ENCODE measurements at places on chromosomes 3 and 15.

- no peak for DNase-seq
These were observed 90.7 kb upstream of the HES1 start for GRCh38 chr3:194045289-194045688.

DNA sequence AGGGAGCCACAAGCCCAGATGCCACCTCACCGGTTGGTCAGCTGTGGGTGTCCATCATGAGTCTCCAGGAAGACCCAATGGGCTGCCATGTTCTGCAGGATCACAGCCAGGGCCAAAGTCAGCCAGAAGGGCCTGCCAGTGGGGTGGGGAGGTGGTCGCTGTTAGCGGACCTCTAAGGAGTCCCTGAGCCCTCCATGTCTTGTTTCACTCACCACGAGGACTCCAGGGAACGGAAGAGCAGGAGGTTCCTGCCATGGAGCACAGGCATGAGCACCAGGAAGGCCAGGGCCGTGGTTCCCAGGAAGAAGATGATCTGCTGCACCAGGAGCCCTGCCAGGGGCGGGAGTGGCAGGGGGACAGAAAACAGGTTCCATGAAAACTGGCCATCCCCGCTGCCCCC, 8.6 kb downstream of the ISLR start:
- DNase-seq: no peak

DNA sequence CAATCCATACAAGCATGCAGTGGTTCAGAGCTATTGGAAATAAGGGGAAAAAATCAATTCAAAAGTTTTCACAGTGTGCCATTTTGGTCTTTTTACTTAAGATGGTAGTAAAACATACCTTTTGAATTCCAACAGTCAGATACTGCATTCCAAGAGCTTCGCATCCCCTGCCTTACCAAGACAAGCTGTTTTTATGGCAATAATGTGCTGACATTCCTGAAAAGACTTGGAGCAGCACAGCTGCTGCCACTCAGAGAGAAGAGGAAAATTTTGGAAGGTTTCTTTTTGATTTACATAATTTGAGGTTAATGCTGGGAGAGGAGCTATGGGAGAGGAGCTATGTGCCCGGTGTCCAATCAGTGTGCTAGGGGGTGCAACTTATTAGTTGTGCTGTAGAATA, 148.3 kb downstream of the FEZF2 start:
- no peak for DNase-seq

- no peak for DNase-seq
These were observed 92.7 kb downstream of the MYLK start for GRCh38 chr3:123791417-123791816.

- peak; percentile 25 for DNase-seq
These were observed 92.2 kb upstream of the RAP2B start for GRCh38 chr3:153069598-153070510.

- DNase-seq: no peak
These were observed 135.9 kb upstream of the LINGO1 start for GRCh38 chr15:77768521-77769078.

- no peak for DNase-seq
These were observed 513.2 kb upstream of the GOLIM4 start for GRCh38 chr3:168608926-168609325.

- no peak for DNase-seq
These were observed 28.5 kb downstream of the UBE2E1 start for GRCh38 chr3:23834082-23834870.

DNA sequence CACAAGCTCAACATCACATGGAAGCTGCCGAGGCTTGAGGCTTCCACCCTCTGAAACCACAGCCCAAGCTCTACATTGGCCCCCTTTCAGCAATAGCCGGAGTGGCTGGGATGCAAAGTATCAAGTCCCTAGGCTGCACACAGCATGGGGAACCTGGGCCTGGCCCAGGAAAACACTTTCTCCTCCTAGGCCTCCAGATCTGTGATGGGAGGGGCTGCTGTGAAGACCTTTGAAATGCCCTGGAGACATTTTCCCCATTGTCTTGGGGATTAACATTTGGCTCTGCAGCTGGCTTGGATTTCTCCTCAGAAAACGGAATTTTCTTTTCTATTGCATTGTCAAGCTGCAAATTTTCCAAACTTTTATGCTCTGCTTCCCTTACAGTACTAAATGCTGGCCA, 18.2 kb downstream of the HRG start:
- no peak for DNase-seq

- DNase-seq: no peak
These were observed 73.4 kb upstream of the SLC2A2 start for GRCh38 chr3:171099911-171100310.

DNA sequence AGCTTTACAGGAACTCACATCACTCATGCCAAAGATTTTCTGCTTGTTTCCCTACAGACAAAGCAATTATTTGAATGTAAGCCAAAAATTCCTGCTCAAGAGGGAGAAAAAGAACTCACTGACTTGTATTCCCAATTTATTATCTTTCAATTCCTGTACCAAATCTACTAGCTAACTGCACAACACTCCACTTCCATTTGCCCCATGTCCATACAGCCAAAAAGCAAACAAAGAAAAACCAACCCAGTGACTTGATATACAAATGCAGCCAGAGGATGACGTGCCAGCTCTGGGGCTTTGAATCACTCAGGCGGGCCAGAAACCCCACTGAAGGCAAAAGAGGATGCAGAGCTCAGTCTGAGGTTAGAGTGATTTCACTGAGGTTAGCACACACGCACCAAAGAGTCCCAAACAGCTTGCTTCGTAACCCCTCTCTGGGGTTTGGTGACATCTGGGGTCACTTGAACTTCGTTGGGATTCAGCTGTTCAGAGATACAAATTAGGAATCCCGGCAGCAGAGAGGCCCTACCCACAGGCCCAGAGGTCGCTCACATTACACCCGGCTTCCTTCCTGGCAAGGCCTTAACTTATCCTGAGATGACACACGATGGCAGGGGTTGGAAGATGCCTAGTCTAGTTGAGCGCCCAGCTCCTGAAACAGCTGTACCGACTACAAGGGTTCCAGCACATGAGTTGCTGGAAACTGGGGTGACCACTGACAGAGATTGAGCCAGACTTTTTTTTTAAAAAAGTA, 1.6 kb downstream of the RFTN1 start:
- DNase-seq: peak; percentile 10

GRCh38 chr3:68249265-68249664, 594.9 kb upstream of the SUCLG2 start:
- DNase-seq: no peak

- no peak for DNase-seq
These were observed 17.3 kb upstream of the PLXNA1 start for GRCh38 chr3:126965526-126966080.

- DNase-seq: no peak
These were observed 103.3 kb downstream of the GOLIM4 start for GRCh38 chr3:167992381-167992780.

DNA sequence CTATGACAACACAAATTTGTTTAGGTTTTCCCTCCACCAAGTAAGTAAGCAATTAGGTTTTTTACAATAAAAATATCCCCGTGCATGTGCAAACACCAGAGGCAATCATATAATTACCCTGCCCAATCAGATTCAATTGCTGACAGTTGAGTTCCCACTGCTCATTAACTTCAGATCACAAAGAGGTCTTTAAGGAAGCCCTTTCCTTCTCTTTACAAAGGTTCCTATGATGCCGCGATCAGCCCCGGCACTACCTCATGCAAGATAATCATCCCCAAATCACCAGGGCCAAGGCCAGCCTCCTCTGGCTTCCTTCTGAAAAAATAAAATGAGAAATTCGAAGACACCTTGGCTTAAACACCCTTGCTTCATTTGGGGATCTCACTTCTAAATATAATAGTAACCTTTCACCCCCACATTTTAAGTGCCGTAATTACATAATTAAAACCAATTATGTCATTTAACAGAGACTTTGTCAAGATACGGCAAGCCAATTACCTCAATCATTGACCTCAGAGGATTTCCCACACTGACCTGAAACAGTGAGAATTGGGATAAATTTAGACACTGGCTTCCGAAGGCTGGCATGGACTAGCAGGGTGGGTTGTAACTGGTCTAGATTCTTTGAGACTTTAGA, 121.3 kb upstream of the WNT5A start:
- no peak for DNase-seq

- DNase-seq: peak; percentile 4
These were observed 348.8 kb upstream of the ZNF717 start for GRCh38 chr3:76134166-76134565.

- DNase-seq: peak; percentile 17
These were observed 165.0 kb downstream of the MEX3B start for GRCh38 chr15:81880833-81881232.

DNA sequence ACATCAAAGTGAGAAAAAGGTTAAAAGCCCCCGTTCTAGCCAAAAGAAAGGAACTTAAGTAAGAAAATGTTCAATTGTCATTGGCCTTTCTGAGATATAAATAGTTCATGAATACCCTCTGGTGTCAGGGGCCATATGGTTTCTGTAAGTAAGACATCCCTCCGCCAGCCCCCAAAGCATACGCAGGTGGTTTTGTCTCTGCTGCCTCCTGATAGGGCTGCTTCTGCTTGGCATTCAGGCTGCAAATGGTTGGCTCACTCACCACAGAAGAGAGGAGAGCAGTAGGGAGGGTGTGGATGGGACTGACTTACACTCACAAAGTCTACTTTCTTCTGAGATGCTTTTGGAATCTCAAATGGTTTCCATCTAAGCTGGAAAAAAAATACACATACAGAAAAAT, 29.8 kb downstream of the HGD start:
- DNase-seq: no peak

- DNase-seq: peak; percentile 99
These were observed 27.0 kb upstream of the APH1B start for GRCh38 chr15:63250312-63250965.

- DNase-seq: peak; percentile 53
These were observed 372.1 kb downstream of the ROBO2 start for GRCh38 chr3:77412021-77412438.

- no peak for DNase-seq
These were observed 267.3 kb downstream of the FHIT start for GRCh38 chr3:60983906-60984305.

GRCh38 chr3:175073219-175073905, 214.2 kb downstream of the NAALADL2 start:
- no peak for DNase-seq

DNA sequence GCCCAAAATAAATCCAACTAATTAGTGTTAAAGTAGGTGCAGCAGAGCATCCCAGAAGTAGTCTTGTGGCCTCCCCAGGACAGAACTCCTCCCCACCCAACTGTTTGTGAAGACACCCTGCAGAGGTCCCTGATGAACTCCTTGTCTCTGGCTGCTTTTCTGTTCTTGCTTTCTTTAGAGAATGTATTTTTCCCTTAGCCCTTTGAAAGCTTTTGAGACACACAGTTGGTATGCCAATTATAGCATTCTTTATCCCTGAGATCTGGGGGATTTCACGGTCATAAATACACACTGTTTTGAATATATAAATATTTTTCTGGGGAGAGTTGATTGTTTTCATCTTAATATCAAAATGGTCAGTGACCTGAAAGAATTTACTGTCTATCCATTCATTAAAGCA, 9.8 kb downstream of the TFG start:
- DNase-seq: no peak

DNA sequence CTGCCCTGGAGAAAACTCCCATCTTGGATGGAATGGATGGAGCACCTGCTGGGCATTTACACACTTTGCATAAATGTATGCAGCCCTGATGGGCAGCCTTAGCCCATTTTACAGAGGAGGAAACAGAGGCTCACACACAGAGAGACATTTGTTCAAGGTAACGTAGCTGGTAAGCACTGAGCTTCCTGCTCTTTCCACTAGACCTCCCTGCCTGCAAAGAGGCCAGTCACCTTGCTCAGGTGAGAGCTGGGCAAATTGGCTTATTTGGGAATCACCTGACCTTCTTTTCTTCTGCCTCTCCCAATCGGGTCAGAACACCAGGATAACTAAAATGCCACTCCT, 51.4 kb upstream of the FLNB start:
- DNase-seq: no peak

DNA sequence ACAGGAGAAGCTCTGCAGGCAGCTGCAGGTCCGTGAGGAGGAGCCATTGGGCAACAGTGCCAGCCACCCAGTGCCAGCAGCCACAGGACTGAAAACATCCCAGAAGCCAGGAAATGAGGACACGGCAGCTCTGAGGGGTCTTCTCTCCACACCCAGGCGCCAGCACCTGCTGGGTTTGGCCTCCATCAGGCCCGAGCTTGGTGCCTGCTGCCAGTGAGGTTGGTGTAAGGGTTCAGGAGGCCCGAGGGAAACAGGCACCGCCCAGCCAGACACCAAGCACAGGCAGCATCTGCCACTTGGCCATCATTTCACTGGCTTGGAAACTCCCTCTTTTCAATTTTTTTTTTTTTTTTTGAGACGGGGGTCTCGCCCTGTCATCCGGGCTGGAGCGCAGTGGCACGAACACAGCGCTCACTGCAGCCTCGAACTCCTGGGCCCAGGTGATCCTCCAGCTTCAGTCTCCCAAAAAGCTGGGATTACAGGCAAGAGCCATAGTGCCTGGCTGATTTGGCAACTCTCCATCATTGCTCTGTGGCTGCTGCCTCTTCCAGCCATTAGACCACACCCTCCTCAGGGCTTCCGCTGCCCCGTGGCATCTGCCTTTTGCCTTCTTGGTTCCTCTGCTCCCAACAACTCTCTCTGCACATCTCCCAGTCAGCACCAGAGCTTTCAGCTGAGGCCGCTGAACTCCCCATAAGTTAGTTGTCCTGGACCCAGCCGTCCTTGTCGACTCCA, 1.5 kb upstream of the ITIH3 start:
- DNase-seq: no peak

GRCh38 chr15:48794697-48795134, 16.2 kb downstream of the CEP152 start:
- DNase-seq: peak; percentile 20

- DNase-seq: no peak
These were observed 165.0 kb downstream of the NR1D2 start for GRCh38 chr3:24110051-24110450.

DNA sequence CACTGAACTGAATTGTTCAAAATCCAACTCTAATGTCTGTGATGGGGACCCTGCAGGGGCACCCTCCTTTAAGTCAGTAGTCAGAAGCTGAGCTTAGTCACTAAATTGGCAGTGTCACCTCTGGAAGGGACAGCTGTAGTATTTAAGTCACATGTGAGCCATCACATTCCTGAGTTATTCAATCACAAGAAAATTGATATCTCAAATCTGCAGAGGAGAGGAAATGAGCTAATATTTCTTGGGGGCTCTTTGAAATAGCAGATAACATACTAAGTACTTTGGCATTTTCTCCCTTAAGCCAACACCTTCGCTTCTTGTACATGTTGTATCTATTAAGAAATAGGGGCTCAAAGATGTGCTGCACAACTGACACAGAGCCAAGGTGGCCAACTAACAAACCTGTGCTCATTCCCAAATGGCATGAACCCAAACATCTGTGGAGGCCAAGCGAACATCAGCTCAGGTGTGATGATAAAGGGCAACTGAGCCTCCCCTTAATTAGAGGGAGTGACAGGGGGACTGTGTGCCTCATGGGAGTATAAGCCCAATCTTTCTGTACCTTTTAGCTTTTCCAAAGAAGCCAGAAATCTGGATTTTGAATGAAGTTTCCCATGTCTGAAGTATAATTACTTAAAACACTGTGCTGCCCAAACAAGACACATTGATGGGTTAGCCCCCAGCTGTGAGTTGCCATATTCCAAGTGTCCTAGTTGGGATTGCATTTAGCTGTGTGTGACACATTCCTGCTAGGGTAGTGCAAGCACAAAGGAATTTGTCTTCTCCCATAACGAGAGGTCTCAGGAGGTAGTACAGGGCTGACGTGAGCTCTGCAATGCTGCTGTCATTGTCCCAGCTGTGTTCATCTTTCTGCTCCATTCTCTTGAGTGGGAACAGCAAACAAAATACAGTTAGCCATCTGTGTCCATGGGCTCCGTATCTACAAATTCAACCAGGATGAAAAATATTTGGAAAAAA, 63.3 kb downstream of the ABHD5 start:
- peak; percentile 56 for DNase-seq
